ENCODE measurements at places on chromosomes 1 and 21.

- no peak for DNase-seq
- peak overlapping the region; percentile 88 for H3K27ac ChIP-seq
- no peaks in the 10 kb centered on the region for H3K27me3 ChIP-seq
- H3K4me1 ChIP-seq: peaks cover 6% of the 10 kb centered on the region
- H3K36me3 ChIP-seq: no peaks in the 10 kb centered on the region
- H3K4me3 ChIP-seq: no peak overlapping the region
Measured at GRCh38 chr21:29233611-29234540, 64.8 kb upstream of the BACH1 start.

GRCh38 chr1:168157638-168158037 is 20.9 kb upstream of the GPR161 start:
- no peaks in the 10 kb centered on the region for H3K4me1 ChIP-seq
- H3K27ac ChIP-seq: no peak overlapping the region
- DNase-seq: no peak
- H3K36me3 ChIP-seq: peaks cover 4% of the 10 kb centered on the region
- no peaks in the 10 kb centered on the region for H3K27me3 ChIP-seq
- no peak overlapping the region for H3K4me3 ChIP-seq

- no peaks in the 10 kb centered on the region for H3K4me1 ChIP-seq
- no peak overlapping the region for H3K4me3 ChIP-seq
- no peaks in the 10 kb centered on the region for H3K27me3 ChIP-seq
- no peak overlapping the region for H3K27ac ChIP-seq
- H3K36me3 ChIP-seq: no peaks in the 10 kb centered on the region
Measured at GRCh38 chr1:69835955-69836354, 268.2 kb downstream of the LRRC7 start.

DNA sequence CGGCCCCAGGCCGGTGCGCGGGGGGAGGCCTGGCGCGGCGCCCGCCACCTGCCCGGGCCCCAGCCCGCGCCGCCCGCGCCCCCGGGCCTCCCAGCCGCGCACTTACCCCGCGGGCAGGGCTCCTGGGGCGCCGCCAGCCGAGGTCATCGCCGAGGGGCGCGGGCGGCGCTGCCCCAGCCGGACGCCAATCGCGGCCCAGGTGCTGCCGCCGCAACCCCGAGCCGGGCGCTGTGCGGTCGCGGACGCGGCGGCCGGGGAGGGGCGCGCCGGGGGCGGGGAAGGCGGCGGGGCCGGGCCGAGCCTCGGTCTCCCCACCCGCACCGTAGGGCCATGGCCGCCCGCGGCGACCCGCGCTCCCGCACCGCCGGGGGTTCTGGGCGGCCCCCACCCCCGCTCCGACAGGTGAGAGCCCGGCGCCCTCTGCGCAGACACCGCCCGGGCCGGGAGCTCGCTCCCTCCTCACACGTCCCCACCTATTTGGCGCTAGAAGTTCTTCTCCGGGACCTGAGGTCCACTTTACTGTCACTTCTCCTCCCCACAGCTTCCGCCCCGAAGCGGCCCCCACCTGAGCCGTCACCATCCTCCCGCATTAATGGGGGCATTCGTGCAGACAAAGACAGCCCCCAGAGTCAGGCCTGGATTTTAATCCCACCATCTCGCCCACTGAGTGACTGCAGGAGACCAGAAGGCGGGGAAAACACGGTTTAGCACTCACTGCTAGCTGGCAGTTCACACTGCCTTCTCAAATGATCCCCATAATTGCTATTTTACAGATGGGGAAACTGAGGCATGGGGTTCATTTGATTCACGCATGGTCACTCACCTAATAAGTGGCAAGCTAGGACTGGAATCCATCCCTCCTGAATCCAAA is at the start of gene TTC39A:
Gene TTC39A (minus strand): TSS at position 232 of the 871 bp plus-strand sequence. CDS start 85 bp downstream, at position 147.
- H3K4me1 ChIP-seq: peaks cover 7% of the 10 kb centered on the region
- peaks cover 16% of the 10 kb centered on the region for H3K27me3 ChIP-seq
- H3K27ac ChIP-seq: peak within 1 kb of the TSS; percentile 93
- peak within 1 kb of the TSS; percentile 96 for H3K4me3 ChIP-seq
- H3K36me3 ChIP-seq: no peaks in the 10 kb centered on the region

DNA sequence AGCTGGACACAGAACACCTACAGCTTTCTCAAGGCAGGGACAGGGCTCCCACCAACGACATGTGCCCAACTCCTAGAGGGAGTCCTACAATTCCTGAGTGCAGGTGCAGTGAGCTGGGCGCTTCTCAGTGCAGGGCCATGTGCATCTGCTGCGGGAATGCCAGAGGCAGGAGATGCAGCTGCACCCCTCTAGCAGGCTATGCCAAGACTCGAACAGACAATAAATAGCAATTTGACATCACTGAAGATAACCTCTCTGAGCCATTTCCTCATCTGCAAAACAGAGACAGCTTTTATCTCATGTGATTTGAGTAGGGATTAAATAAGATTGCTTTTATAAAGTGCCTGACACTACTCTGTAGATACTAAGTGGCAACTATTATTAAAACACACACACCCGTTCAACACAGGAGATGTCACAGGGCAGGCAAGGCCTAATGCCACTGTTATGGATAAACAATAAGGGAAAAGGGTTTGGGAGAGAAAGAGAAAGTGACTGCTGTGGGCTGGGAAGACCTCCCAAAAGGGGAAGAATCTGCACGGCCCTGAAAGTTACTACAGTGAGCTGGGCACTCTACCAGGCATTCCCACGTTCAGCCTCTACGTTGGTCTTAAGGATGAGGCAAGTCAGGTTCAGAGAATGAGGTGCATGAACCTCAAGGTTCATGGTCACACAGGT is 5.7 kb downstream of the SLC9A1 start:
- no peak for DNase-seq
- H3K27ac ChIP-seq: no peak overlapping the region
- peaks cover 5% of the 10 kb centered on the region for H3K36me3 ChIP-seq
- H3K4me1 ChIP-seq: peaks cover 59% of the 10 kb centered on the region

DNA sequence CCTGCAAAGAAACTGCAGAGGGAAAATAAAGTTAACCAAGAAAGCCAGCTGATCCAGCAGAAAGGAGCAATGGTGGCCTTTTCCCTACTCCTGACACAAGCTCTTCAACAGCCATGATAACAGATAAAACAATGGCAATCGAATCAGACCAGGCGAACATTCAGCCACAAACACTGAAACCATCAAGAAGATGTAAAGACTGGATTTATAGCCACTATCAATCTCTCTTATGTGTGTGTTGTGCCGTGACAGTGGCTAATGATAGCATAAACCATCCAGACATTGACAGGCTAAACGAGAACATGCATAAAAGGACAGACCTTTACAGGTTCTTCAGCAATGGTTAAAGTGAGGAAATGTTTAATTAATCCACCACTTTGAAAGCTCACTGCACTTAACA is 78.1 kb upstream of the RAB4A start:
- H3K27ac ChIP-seq: no peak overlapping the region
- H3K27me3 ChIP-seq: no peaks in the 10 kb centered on the region
- H3K36me3 ChIP-seq: no peaks in the 10 kb centered on the region
- H3K4me3 ChIP-seq: peak overlapping the region; percentile 28

DNA sequence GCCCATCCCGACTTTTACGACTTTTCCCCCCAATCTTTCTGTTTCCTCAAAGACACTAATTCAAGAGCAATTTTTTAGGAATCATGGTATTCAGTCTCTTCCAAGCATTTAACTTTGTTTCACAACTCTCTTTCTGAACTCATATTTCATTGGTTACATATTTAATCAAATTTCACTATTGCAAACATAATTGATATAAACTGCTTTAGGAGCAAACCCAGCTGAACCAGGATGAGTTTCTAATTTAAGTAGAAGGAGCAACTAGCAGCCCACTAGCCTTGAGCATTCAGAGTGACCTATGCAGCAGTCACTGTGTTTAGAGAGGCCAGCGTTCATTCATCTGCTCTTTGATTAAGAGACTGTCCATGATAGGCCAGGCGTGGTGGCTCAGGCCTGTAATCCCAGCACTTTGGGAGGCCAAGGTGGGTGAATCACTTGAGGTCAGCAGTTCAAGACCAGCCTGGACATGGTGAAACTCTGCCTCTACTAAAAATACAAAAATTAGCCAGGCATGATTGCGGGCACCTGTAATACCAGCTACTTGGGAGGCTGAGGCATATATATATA is 1.8 kb downstream of the CELA2B start:
- no peaks in the 10 kb centered on the region for H3K4me1 ChIP-seq
- H3K27me3 ChIP-seq: no peaks in the 10 kb centered on the region
- DNase-seq: no peak

DNA sequence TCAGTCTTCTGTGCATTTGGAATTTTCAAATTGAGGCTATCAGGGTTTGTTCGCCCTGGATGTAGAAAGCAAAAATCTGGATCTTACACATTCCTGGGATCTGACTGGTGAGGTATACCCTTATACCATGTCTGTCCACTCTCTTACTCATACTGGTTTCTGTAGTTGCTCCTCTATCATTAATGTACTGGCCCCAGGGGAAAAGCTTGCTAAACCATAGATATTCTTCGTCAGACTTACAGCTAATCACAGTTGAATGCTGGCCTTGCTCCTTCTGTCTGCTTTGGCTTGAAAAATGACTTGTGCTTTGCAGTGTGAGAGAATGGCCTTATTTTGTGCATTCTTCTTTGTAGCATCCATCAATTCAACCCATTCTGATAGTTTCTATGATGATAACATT is 30.5 kb downstream of the TBCE start:
- peak overlapping the region; percentile 71 for H3K27ac ChIP-seq
- H3K36me3 ChIP-seq: peaks cover 12% of the 10 kb centered on the region
- peaks cover 11% of the 10 kb centered on the region for H3K4me1 ChIP-seq
- no peaks in the 10 kb centered on the region for H3K27me3 ChIP-seq
- peak overlapping the region; percentile 2 for H3K4me3 ChIP-seq

DNA sequence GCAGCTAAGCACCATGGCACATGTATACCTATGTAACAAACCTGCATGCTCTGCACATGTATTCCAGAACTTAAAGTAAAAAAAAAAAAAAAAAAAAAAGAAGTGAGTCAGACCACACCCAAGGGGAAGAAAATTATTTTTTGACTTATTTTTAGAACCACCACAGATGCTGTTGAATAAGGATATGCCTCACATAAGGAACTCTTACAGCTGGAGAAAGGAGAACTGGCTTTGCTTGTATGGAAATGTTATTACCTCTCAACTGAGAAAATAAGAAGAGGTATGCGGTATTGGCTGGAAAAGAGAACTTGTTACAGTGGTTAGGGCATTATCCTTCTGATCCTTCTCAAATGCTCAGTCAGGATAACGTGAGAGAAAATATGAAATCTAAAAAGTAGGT is 27.5 kb upstream of the FCER1A start:
- H3K4me1 ChIP-seq: no peaks in the 10 kb centered on the region
- H3K4me3 ChIP-seq: no peak overlapping the region
- H3K36me3 ChIP-seq: no peaks in the 10 kb centered on the region

DNA sequence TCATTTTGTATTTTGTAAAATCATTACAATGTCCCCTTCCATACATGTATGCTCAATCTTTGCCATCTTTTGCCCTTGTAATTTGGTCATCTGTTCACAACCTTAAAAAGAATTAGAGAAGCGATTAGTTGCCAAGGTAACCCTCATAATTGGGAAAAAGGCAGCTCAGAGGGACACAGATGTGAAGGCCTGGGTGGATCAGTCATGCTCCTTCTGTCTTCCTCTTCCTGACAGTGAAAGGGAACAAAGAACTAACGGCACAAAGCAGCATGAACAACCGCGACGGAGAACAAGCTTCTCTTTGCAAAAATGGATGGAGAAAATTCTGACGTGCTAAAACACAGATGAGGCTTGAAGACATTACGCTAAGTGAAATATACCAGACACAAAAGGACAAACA is 78.7 kb upstream of the COG2 start:
- no peaks in the 10 kb centered on the region for H3K27me3 ChIP-seq
- peaks cover 5% of the 10 kb centered on the region for H3K4me1 ChIP-seq
- DNase-seq: no peak
- H3K27ac ChIP-seq: no peak overlapping the region

GRCh38 chr1:66460776-66461175 is 73.2 kb upstream of the SGIP1 start:
- H3K4me1 ChIP-seq: no peaks in the 10 kb centered on the region
- H3K27ac ChIP-seq: no peak overlapping the region
- no peak overlapping the region for H3K4me3 ChIP-seq
- peaks cover 5% of the 10 kb centered on the region for H3K27me3 ChIP-seq

GRCh38 chr1:58859769-58860485 is 76.1 kb upstream of the JUN start:
- H3K36me3 ChIP-seq: no peaks in the 10 kb centered on the region
- H3K4me1 ChIP-seq: peaks cover 14% of the 10 kb centered on the region
- no peak overlapping the region for H3K4me3 ChIP-seq
- H3K27me3 ChIP-seq: peaks cover 5% of the 10 kb centered on the region

- H3K27me3 ChIP-seq: peaks cover 9% of the 10 kb centered on the region
- peaks cover 27% of the 10 kb centered on the region for H3K4me1 ChIP-seq
- H3K36me3 ChIP-seq: peaks cover 8% of the 10 kb centered on the region
- H3K27ac ChIP-seq: no peak overlapping the region
- no peak for DNase-seq
- no peak overlapping the region for H3K4me3 ChIP-seq
Measured at GRCh38 chr21:42664614-42665013, 11.2 kb downstream of the PDE9A start.

DNA sequence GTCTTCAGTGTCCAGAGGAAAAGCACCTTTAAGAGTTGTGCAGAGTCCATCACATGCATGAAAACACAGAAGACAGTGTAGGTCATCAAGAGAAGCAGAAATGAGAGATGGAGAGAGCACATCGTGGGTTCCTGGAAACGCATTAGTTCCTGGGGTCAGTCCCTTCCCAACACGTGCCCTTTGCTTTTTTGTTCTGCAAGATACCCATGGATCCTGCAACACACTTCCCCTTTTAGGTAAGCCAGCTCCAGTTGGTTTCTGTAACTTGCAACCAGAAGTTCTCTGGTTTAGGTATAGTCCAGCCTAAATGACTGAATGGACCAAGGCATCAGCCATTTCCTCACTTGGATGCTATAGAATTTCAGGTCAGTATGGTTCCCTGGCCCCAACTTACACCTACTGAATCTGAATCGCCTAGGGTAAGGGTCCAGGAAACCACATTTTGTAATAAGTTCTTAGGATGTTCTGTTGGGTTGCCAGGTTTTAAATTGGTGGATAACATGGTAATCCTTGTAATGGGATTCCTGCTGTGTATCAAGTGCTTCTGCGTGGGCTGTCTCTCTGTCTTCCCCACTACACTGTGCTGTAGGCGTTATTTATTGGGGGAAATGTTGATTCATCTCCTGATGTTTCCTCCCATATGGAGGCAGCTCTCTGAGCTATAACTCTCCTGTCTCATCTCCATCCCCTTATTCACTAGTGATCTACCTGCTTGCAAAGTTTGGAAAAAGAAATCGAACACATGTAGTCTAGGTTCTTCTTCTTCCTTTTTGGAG is 230.6 kb downstream of the TNR start:
- H3K27me3 ChIP-seq: peaks cover 30% of the 10 kb centered on the region
- H3K4me1 ChIP-seq: no peaks in the 10 kb centered on the region
- no peak overlapping the region for H3K27ac ChIP-seq
- H3K4me3 ChIP-seq: no peak overlapping the region
